NCI-H510A treated with DMSO at 0.1 percent for 48 hours (cell line): ENCODE measurements at places on chromosomes 6 and 20.

DNA sequence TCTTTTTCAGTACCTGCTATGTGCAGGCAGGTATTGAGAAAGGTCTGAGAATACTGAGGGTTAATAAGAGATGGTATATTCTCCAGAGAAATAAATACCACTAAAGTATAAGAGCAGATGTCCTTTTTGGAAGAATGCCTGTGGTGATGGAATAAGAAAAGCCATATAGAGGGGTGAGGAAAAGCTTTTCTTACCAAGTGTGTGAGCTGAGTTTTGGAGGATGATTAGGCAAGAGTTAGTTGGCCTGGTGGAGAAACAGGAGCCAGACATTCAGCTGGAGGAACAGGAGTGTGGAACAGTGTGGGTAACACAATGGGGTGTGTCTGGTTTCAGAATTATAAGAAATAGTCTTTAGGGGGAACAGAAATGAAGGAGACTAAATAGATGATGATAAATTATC, 19.9 kb downstream of the ZNF451 start:
- DNase-seq: no peak

- no peak for DNase-seq
Observed at GRCh38 chr6:11644601-11645000, 107.1 kb downstream of the TMEM170B start.

DNA sequence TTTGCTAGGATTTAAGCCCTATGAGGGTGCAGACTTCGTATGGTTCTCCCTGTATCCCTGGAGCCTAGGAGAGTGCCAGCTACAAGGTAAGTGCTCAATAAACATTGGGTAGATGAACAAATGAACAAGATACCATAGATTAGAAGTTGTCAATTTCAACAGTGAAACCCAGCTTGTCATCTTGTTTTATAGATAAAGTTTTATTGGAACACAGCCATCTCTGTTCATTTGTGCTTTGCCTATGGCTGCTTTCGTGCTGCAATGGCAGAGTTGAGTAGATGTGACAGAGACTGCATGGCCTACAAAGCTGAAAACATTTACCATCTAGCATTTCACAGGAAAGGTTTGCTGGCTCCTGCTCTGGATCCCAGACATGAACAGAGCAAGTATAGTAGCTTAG, 5.6 kb downstream of the DAAM2 start:
- DNase-seq: no peak

- DNase-seq: peak; percentile 9
Observed at GRCh38 chr6:72084992-72085569, 198.7 kb downstream of the RIMS1 start.

DNA sequence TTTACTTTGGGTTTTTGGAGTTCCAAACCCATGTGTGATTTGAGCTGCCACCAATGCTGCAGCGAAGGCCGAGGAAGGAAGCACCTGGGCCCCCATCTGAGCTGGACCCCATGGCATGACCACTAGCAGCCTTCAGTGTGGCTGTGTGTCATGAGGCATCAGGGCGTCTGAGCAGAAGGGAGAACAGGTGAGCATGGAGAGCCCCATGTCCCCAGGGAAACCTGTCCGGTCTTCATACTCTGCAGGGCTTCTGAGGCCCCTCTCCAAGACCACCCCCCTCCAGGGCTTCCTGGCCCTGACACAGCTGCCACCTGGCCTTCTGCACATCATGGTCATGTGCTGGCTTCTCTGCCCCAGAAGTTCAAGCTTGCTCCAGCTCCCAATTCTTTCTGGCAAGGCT, 169.1 kb upstream of the CST7 start:
- no peak for DNase-seq

DNA sequence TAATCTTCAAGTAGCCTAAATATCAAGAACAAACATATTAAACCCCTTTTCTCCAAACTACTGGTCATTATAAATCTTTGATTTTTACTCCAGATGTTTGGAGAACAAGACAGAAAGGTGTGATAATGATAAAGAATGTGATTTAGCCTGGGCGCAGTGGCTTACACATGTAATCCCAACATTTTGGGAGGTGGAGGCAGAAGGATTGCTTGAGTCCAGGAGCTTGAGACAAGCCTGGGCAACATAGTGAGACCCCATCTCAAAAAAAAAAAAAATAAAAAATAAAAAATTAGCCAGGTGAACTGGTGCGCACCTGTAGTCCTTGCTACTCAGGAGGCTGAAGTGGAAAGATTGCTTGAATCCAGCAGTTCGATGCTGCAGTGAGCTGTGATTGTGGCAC, 35.1 kb upstream of the FUCA2 start:
- DNase-seq: no peak

- DNase-seq: peak; percentile 30
Observed at GRCh38 chr6:29847871-29848630, 20.4 kb downstream of the HLA-G start.

- DNase-seq: no peak
Observed at GRCh38 chr6:141783585-141783984, 349.1 kb upstream of the GJE1 start.

DNA sequence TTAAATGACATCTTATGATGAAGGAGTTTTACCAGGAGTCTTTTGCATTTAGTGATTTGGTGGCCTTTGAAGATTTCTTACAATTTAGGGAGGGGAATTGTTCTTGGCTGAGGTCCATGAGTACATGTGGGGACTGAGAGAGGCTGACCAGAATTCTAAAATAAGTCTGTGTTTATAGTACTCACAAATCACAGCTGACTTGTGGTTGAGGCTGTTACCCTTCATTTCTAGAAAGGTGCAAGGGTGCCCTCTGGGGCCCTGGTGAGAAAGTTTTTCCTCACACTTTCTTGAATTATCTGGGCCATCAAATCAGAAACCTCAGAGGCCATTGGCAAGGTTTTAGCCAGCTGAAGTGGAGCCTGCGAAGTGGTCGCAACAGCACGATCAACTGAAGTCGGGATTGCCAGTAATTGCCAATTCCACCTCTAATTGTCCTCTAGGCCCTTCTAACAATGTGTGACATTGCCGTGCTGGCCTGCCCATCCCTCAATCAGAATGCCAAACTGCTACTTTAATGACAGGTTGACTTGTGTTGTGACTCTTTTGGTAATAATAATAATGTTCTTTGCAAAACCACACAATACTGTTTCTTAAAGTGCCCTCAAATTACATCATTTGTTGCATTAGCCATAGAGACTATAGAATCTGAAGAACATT, 221.6 kb downstream of the OGFRL1 start:
- DNase-seq: no peak

DNA sequence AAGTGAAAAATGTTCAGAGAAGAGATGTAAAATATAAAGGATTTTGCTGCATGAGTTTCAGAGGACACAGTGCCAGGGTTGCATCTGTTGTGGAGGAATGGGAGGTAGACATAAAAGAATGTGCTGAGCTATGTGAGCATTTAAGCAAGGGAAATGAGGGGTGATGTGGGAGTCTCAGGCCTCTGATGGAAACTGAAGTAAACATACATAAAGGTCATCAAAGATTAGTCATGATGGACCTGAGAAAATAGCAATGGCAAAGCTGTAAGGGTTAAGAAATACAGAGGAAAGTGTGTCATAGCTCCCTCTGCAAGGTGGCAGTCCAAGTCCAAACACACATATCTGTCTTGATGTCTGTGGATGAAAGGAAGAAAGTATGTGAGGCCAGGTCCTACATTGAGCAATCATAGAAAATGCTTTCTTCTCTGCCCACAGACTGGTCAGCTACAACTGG, 306.6 kb upstream of the ECI2 start:
- no peak for DNase-seq

- no peak for DNase-seq
Observed at GRCh38 chr6:144119376-144119775, 24.0 kb upstream of the SF3B5 start.

GRCh38 chr6:91268941-91269340, 682.1 kb upstream of the MAP3K7 start:
- DNase-seq: no peak

- DNase-seq: no peak
Observed at GRCh38 chr6:167824591-167825331, 1.9 kb upstream of the AFDN start.

DNA sequence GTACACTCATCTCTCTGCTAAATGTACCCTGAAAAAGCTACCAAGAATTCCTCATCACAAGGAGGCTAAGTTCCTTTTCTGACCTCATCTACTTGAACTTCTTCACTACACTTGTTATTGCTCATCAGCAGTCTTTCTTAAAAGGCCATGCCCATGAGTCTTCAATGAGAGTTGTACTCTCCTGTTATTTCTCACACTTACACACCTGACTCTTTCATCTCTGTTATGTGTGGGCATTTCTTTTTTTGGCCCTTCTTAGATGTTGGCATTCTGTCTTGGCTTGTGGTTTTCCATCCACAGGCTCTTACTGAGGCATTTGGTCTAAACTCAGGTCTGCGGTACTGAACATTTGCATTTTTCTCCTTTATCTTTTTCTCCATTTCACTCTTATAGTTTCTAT, 10.7 kb upstream of the SLC17A1 start:
- no peak for DNase-seq

GRCh38 chr6:112114577-112115223, 27.3 kb downstream of the FAM229B start:
- no peak for DNase-seq

DNA sequence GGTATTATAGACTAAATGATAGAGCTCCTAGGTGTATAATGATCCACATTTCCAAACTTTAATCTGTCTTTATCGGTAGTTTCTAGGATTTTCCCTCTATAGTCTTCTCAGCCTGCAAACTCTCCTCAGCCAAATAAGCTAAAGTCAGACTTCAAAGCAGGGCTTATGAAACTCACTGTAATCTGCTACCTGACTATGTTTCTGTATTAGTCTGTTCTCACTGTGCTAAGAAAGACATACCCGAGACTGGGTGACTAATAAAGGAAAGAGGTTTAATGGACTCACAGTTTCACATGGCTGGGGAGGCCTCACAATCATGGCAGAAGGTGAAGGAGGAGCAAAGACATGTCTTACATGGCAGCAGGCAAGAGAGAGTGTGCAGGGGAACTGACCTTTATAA, 928.7 kb upstream of the ADGRB3 start:
- DNase-seq: no peak

GRCh38 chr6:148935705-148936435, 189.0 kb downstream of the UST start:
- DNase-seq: no peak

DNA sequence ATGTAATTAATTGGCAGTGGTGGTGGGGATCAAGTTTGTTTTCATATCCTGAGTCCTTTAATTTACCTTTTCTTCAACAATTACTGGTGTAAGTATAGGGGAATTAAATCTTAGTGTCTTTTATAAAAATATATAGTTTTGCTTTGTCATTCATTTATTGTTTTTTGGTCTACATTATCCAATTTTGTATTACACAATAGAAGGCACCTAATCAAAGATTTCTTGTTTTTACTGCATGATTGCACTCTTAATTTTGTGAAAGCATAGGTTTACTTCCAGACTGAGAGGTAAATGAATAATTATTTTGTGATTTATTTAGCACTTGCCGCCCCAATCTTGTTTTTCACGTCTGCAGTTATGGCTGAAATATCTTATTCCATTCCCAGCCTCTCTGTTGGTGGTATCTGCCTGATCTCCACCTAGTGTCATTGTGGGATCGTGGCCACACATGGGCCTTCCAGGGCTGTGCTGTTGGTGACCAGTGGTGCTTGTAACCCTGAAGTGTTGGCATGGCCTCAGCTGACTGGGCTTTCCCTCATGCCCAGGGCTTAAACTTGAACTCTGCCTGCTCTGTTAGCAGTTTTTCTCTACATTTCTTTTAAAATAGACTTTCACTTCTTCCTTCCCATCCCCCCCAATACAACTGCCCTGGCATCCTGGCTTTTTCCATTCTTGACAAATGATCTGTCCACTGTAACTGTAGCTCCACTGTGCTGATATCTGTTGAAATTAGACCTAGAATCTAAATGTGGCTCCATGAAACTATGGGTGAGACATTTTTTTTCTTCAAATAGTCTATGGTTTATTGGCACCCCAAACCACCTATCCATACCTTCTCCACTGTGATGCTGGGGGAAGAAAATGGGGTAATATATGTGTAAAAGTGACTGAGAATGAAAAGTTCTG, 24.8 kb downstream of the E2F3 start:
- DNase-seq: no peak

DNA sequence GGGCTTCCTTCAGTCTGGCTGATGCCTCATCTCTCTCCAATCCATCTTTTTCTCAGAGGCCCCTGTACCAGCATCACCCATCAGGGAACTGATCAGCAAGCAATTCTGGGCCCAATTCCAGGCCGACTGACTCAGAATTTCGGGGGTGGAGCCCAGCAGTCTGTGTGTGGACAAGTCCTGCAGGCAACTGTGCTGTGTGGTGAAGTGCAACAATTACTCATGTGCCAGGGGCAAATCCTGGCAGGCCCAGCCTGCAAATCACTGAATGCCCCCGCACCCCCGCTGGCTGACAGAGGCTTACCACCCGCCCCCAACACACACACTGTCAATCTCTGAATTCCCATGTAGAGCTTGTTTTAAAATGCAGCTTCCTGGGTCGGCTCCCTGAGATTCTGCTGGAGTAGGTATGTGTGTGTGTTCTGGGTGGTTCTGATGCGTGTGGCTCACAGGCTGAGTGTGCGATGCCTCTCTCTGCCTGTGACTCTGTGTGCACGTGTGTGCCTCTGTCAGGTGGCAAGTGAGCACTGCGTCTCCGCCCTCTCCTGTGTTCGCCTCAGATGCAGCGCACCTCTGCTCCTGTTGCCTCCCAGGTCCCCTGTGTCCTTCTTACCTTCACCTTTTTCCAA, 45.4 kb downstream of the SSR1 start:
- DNase-seq: no peak

DNA sequence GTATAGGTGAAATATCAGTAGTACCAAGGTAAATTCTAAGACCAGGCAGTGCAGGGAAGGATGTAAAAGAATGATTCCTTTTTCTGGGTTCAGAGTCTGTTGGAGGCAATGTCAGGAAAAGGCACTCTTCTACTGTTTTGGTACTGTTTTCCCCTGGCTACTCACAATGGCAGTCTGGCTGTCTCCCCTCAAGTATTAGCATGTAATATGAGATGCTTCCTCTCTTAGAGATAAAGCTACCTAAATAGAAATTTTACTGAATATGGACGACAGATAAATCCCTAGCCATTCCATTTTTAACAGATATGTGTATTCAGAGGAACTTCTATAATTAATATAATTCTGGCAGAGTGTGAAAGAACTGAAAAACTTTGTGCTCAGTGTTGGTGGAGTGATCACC, 3.5 kb downstream of the RNF8 start:
- DNase-seq: no peak

DNA sequence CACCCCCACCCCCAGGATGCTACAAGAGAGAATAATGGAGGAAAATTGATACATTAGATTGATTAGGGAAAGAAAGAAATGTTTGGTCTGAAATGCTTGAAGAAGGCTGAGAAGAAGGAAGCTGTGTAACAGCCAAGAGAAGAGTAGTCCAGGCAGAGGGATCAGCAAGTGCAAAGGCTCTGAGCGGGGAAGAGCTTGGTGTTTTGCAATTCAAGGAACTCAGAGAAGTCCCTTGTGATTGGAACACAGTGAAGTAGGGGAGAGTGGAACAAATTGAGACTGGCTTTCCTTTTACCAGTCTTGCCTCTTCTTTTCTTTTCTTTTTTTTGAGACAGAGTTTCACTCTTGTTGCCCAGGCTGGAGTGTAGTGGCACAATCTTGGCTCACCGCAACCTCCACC, 76.6 kb upstream of the CHD6 start:
- no peak for DNase-seq

GRCh38 chr6:16949716-16950115, 152.1 kb upstream of the STMND1 start:
- no peak for DNase-seq
